ENCODE measurements at places on chromosomes 11 and 22.

- no peak for DNase-seq
Measured at GRCh38 chr11:130489716-130490115, 41.3 kb downstream of the ADAMTS15 start.

DNA sequence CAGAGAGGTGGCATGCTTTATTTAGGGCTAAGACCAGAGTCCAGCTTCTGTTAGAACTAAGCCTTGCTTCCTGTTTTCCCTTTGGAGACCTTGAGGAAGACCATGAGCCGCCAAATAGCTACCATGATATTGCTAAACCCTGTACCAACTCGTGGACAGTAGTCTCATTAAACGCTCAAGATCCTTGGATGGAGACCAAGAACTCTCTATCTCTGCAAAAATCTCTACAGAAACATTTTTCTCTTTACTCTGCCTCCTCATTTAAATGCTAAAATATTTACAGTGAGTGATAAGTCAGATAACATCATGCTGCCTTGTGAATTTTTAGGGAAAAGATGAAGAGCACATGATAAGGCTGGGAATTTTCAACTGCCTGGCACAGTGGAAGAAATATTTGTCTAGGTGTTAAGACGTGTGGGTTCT is 197.8 kb downstream of the MAML2 start:
- DNase-seq = no peak

DNA sequence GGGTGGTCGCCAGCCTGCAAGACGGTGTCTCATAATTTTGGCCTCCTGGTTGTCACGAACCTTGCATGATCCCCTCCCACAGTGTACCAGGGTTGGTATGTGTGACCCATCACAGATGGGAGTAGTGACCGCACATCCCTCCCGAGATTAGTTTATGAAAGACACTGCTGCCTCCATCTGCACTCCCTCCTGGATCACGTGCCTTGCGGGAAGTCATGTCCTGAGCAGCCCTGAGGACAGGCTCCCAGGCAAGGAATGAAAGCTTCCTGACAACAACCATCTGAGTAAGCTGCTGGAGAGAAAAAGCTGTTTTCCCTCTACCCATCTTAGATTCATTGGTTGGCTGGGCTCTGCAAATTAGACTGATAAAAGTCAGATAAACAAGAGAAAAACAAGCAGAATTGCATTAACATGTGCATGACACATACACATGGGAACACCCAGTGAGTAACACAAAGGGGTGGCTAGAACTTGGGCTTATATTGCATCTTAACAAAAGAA is 14.4 kb upstream of the PAMR1 start:
- no peak for DNase-seq

GRCh38 chr11:35286126-35286525 is 133.2 kb downstream of the SLC1A2 start:
- DNase-seq = no peak

DNA sequence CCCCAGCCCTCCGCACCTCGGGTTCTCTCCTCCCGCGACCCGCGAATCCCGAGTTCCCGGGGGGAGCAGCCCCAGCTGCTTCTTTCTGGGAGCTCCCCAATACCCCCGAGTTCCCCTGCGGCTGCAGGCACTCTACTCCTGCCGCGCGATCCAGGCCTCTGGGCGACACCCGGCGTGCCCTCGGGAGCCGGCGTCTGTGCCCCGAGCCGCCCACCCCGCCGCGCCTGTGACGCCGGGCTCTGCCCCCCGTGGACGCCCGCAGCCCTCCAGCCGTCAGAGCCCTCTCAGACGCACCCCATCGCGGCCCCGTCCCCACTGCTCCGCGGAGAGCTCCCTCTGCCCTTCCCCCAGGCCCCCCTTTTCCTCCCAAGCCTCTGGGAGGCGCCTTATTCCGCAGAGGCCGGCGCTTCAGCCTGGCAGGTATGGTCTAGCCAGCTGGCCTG is 422 bp downstream of the GLB1L2 start:
- no peak for DNase-seq

- DNase-seq = no peak
Measured at GRCh38 chr11:2129699-2130366, 9.4 kb downstream of the IGF2 start.

DNA sequence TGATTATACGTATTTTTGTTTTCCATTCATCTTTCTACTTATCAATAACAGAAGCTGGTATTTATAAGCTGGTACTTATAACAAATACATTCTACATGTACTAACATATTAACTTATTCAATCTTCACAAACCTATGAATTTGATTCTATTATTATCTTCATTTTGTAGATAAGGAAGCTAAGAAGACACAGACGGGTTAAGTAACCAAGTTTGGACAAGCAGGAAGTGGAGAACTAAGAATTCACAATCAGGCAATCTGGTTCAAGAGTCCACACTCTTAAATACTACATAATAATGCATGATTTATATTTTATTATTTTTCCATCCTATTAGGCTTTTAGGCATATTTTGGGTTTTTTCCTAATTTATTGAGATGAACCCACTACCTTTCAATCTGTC is 25.0 kb downstream of the FCHSD2 start:
- DNase-seq = no peak

- no peak for DNase-seq
Measured at GRCh38 chr11:133898770-133899115, 53.4 kb upstream of the SPATA19 start.

DNA sequence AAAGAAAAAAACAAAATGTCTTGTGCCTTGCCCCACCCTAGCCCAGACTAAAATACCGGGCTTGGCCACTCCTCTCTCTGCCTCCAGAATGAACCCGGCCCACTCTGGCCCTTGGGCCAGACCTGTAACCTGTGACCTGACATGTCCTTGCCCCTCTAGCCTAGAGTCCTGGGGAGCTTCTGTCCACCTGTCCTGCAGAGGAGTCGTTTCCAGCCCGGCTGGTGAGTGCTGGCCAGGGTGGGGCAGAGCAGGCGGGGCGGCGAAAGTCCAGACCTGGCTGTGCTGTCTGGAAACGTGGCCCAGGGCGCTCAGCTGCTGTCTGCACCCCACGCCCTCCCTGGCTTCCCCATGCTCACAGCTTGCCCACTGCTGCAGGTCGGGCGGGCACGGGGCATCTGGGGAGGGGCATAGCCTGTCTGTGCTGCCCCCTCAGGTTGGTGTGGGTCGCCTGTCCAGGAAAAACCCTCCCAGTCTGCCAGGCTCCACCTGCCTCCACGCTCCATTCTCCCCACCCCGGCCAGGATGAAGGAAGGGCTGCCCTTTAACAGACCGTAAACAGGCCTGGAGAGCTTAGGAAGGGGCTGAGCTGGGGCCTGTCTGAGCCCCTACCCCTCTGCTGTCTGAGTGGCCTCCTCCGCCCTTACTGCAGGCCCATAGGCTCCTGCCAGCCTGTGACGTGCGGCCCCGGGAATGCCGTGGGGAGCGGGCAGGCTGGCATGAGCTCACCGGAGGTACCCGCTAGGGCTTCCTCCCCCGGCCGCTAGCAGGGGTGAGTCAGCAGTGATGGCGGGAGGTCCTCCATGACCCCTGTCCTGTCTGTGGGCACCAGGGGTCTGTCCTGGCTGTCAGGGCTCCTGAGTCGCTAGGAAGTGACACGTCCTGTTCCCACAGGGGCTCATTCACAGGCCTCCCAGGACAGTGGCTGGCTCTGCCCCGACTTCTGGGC is 1.9 kb downstream of the CD151 start:
- DNase-seq = no peak

DNA sequence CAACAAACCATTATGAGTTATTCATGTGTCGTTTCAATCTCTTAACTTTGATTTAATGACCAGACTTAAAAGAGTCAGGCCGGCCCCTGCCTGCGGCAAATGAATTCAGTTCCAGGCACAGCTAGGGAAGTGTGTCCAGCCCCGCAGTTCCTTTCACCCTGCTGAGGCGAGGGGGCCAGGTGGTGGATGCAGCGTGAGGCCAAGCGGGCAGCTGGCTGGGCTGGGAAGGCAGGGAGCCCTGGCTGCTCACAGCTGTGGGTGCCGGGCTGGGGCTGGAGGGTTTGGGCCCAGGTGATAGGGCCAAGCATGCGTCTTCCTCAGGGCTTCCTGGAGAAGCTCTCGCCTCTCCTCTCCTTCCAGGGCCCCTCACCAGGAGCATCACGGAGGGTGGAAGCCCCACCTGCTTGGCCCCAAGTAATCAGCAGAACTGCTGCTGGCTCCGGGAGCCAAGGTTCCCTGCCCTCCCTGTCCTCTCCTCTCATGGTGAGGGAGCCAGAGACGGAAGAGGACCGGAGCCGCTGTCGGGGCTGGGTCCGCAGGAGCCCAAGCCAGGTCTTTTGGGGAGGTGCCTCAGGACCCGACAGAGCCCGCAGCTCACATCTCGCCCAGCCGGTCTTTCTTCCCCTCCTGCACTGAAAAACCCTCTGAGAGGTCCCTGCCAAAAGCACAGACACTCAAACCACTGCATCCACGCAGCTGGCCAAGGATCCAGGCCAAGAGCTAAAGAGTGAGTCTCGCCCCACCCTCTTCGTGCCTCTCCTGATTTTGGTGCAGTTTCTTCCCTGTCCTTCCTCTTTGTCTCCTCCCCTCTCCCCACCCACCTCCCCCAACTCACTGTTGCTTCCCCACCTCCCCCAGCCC is 97.0 kb downstream of the ST3GAL4 start:
- no peak for DNase-seq

- no peak for DNase-seq
Measured at GRCh38 chr22:22425356-22425755, 83.2 kb downstream of the ZNF280B start.

GRCh38 chr11:77085652-77086051 is 17.0 kb upstream of the OMP start:
- no peak for DNase-seq

- peak; percentile 64 for DNase-seq
Measured at GRCh38 chr22:46262449-46263215, 511 bp downstream of the PKDREJ start.
